Large intestine (tissue), 12 donors: ENCODE measurements at places on chromosomes 4 and X. TPM values are rescaled to one million over a fixed set of nuclear protein-coding genes. Genes with fewer than 3 reads are reported as not detected.

Gene P2RY10
- 1.2 TPM for polyA plus RNA-seq

Gene COMMD8
- 25.2 TPM for polyA plus RNA-seq

Gene NHS
- polyA plus RNA-seq = 6.6 TPM

Gene PDE6B
- polyA plus RNA-seq = 27.1 TPM

Gene ELOVL6
- 14.1 TPM for polyA plus RNA-seq

Gene SRPX2
- polyA plus RNA-seq = 6.1 TPM

Gene ADGRA3
- 51.5 TPM for polyA plus RNA-seq

Gene CPE
- 162 TPM for polyA plus RNA-seq

Gene MTNR1A
- polyA plus RNA-seq = 0.48 TPM

Gene ARMCX4
- polyA plus RNA-seq = 18.9 TPM

Gene AADAT
- 35.3 TPM for polyA plus RNA-seq

Gene UGT2A3
- polyA plus RNA-seq = 285 TPM

Gene SCML1
- polyA plus RNA-seq = 14.1 TPM

Gene TCEANC
- polyA plus RNA-seq = 3.6 TPM

Gene MAP3K15
- 0.30 TPM for polyA plus RNA-seq

Gene ATP8A1
- polyA plus RNA-seq = 58.8 TPM
